ENCODE measurements at places on chromosomes 1 and 21. TPM values are rescaled to one million over a fixed set of nuclear protein-coding genes. Genes with fewer than 3 reads are reported as not detected.
A peak's percentile ranks its signal among the peaks of the same experiment; 100 is the strongest.

GRCh38 chr1:200290010-200290685 lies 119.7 kb downstream of the ZNF281 start:
- no peak for DNase-seq

PLCH2 gene
- total RNA-seq: 0.16 TPM

OVAAL gene
- 5.3 TPM for total RNA-seq

GRCh38 chr1:116457946-116458604 lies 85.0 kb downstream of the ATP1A1 start:
- no peak for DNase-seq

CHIT1 gene
- not detected for total RNA-seq

CLDN19 gene
- not detected for total RNA-seq

GRCh38 chr1:22290157-22290556 lies 147.3 kb upstream of the WNT4 start:
- DNase-seq: no peak

ACOT11 gene
- 64.8 TPM for total RNA-seq

DNA sequence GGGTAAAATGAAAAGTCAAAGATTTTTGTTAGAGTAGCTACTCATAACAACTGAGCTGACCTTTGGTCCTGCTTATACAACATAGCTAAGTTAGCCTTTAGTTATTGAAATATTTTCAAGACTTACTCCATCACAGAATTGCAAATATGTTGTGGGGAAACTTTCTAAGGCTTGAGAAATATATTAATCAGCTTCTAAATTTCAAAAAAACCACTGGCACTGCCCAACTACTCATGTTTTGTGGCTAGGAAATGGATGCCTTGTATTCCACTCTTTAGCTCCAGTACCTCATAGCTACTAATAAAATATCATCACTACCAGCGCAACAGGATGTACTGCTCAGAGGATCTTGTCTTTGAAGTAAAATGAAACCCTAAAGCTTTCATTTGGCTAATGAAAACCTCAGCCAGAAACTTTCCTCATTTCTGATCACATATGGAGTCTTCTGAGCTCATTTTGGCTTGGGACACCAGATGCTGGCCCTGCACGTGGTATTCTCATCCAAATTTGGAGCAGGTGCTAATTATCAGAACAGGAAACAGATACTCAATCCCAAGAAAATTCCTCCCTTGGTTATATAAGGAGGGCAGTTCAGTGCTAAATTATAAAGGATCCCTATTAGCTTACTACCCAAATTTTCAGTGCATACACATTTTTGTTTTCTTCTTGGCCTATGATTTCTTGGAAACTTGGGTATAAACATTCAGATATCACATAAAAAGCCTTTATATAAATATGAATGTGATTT lies 690.7 kb downstream of the ADGRL2 start:
- DNase-seq: no peak

LYST gene
- total RNA-seq: 10.3 TPM

- DNase-seq: no peak
These were observed 8.7 kb downstream of the KPNA6 start for GRCh38 chr1:32116531-32116930.

GRCh38 chr1:95080446-95080845 lies 7.7 kb upstream of the ALG14 start:
- no peak for DNase-seq

DNA sequence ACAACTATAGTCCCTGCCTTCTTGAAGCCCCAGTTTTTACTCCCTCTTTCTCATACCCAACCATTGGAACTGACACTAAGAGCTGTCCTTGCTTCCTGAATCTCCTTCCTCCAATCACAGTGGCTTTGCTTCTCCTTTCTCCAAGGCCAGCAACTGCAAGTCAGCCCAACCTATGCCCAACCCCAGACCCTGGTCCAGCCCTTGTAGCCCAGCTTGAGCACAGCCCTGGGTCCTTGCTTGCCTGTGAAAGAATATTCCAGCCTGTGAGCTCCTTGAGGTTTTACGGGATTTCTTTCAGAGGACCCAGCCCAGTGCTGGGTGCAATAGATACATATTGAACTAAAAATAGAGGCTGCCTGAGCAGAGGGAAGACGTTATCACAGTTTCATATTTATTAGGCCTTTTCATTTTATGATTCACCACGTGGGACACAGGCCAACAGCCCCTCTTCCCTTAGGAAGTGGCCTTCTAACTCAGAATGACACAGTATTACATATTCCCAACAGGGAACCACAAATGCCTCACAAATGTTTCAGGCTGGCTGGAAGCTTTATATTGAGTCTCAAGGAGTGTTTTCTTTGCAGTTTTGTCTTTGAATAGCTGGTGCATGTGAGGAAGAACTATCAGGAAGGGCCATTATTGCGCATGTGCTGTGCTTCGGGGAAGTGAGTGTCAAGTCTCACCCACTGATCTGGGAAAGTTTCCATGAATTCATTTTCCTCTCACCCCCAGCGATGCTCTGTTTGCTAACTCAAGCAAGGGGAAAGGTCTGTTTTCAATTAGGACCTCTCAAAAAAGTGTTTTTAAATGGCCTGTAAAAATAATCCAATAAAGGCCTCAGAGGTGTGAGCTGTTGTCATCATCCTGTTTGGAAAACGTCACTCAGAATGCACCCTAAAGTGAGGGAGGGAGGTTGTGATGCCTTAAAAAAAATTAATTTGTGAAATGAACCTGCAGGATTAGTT lies 92.3 kb upstream of the NFIA start:
- DNase-seq: peak; percentile 64

DNA sequence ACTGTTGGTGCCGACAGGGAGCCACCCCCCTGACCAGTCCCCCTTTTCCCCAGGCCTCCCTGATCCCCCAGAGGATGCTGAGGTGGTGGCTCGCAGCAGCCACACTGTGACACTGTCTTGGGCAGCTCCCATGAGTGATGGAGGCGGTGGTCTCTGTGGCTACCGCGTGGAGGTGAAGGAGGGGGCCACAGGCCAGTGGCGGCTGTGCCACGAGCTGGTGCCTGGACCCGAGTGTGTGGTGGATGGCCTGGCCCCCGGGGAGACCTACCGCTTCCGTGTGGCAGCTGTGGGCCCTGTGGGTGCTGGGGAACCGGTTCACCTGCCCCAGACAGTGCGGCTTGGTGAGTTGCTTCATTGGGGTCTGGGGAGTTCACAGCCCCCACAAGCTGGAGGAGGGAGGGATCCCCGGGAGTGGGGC lies 89.2 kb downstream of the TRIM11 start:
- DNase-seq: no peak

HRNR gene
- total RNA-seq: not detected

- peak; percentile 2 for DNase-seq
These were observed 20.6 kb downstream of the TP73 start for GRCh38 chr1:3672971-3673361.

DNA sequence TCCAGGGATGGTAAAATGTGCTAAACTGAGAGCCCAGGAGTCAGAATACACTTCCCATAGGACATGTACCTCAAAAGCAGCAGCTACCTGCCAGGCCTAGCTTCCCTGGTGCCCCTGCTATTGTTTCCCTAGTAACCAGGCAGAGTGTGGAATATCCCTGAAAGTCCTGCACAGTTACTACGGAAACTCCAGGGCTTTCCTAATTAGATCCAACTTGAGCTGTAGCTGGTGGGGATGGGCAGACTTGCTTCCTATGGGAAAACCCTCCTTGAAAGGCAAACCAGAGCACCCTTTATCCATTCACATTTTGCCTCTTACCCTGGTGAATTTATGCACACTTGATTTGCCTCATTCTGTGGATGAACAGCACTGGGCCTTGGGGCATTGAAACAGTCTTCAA lies 559.9 kb upstream of the PBX1 start:
- no peak for DNase-seq

DNA sequence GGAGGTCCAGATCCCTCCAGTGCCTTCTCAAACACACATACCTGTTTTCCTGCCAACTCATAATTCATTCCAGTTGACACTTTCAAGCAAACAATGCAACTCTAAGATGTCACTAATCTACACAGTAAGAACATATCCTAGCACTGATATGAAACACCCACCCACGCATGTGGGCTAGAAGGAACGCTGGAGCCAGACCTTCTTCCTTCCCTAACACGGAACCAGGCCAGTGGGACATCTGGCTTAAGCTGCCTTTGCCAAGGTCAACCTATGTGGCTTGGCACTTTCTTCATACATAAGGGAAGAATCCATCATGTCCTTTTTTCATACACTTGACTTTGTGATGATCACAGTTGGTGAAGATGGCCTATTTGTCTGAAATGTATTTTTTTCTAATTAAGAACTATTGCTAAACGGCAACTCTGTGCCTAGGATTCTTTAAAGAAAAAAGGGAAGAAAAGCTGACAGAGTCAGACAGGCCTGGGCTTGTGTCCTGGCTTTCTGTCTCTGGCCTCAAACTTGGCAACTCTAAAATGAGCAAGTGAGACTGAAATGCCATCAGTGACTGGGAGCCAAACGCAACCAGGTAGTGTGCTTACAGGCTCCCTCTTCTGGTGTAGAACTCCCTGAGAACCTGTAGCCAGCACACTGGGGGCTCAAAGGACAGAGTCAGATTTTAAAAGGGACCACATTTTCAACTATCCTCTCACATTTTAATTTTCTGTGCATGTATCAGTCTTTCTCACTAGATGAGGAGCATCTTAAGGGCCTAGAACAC lies 92.6 kb upstream of the BEND5 start:
- peak; percentile 14 for DNase-seq

DNA sequence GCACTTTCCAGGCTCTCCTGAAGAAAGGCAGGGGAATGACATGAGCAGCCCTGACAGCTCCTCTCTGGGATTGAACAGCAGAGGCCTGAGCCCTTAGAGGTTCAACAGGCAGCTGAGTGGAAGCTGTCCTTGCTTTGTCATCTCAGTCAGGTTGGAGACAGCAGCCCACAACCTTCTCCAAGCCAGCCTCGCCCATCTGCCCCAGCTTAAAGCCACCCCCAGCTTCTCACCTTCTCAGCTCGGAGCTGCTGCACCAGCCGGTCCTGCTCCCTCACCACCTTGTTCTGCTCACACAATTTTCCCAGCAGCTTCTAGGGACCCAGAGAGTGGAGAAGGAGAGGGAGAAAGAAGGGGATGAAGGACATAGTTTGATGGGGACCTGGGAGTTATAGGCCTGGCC lies 35.2 kb upstream of the GOLT1A start:
- DNase-seq: no peak

GRCh38 chr1:36831186-36831810 lies 203.0 kb downstream of the GRIK3 start:
- DNase-seq: no peak

DNA sequence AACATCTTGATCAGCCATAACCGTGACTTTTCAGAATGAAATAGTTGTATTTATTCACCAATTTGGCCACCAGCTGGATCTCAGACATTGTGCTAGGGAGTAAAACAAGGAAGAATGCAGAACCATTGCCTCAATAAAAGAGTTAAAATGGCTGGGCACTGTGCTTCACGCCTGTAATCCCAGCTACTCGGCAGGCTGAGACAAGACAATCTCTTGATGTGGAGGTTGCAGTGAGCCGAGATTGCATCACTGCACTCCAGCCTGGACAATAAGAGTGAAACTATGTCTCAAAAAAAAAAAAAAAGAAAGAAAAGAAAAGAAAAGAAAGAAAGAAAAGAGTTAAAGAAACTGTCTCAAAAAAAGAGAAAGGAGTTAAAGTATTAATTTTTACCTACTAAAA lies 199.5 kb downstream of the TPR start:
- DNase-seq: no peak

DNA sequence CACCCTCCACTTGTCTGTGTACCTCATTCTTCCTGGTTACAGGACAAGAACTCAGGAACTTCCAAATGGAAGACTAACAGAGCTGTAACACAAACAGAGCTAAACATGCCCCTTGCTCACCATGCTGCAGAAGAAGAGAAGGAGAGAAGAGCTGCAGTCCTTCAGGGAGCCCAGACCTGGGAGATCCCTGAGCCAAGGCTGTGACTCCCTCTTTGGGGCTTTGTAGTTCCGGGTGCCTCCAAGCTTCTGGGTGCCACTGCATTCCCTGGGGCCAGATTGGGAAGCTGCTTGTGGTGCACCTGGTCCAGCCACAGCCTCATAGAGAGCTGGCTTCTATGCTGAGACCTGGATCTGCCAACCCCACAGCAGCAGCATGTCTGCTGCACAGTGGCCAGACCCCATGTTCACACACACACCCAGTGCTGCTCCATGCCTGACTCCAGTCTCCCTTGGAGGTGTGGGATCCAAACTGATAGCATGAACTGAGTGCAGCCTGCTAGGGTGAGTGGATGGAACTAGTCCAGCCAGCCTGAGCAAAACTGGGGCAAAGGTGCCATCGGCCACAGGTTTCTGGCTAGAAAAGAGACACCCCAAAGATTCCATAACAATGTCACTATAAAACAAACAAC lies 263.0 kb upstream of the NRIP1 start:
- no peak for DNase-seq

DNA sequence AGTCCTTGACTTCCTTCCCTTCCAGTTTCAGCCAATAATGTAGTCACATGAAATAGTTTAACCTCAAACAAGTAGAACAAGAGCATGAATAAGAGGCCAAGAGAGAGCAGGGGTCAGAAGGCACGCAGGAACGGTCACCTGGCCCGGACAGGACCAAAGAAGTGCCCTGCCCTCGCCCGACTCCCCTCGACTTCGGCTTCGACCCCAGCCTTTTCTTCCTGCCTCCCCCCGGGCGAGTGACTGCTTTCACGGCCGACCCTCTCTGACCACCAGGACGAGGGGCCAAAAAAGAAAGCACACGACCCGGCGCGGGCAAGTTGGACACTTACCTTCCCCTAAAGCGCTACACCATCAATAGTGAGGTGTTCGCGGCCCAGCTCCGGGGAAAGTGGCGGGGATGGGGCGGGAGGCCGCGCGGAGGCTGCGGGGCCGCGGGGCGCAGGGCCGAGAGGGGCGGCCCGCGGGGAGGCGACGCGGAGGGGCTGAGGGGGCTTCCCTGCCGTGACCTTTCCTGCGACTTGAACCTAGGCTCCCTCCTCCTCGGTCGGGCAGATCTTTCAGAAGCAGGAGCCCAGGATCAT lies 519 bp downstream of the RERE start:
- DNase-seq: peak; percentile 23

TCHHL1 gene
- not detected for total RNA-seq

TYW3 gene
- 20.9 TPM for total RNA-seq

DNA sequence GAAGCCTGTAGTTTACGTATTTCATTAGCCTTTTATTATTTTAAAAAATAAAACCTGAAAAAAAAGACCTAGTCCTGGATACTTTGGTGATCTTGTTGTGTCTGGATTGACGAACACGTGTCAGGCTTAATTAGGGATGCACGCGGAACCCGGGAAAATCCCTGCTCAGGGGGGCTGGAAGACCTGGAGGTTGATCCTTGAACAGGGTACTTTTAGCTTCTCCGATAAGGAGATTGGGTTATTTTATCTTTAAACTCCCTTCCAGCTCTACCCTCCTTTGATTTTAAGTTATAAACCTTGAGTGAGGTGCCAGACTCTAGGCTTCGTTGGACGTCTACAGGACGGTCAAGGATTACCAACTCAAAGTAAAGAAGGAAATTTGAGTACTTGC lies 552 bp upstream of the ZNF691 start:
- DNase-seq: no peak

- DNase-seq: peak; percentile 1
These were observed 93.1 kb downstream of the DMRTB1 start for GRCh38 chr1:53552146-53552861.

- DNase-seq: no peak
These were observed 1.3 kb downstream of the DLGAP3 start for GRCh38 chr1:34928066-34928696.

S100A5 gene
- not detected for total RNA-seq

- DNase-seq: no peak
These were observed 12.3 kb downstream of the IKBKE start for GRCh38 chr1:206482611-206483010.

HSD3B1 gene
- total RNA-seq: not detected

Data from left ventricle myocardium inferior (tissue), 1 donor.